ENCODE measurements at places on chromosomes 2 and 18.

DNA sequence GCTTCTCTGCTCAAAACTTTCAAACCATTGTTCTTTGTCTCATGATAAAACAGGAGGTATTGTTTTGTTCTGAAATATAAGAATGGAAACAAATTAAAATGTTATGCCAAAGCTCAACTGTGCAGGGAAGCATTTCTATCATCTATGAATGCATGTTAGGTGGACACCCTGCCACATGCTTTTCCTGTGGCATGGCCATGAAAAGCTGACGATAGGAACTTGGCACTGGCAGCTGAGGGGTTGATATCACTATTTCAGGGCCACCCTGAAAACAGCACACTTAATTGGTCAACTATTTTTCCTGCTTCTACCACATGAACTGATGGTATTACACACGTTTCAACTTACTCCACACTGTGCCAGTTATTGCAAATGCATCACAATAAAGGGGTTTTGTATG, 157.3 kb downstream of the MREG start:
- no peak for DNase-seq

DNA sequence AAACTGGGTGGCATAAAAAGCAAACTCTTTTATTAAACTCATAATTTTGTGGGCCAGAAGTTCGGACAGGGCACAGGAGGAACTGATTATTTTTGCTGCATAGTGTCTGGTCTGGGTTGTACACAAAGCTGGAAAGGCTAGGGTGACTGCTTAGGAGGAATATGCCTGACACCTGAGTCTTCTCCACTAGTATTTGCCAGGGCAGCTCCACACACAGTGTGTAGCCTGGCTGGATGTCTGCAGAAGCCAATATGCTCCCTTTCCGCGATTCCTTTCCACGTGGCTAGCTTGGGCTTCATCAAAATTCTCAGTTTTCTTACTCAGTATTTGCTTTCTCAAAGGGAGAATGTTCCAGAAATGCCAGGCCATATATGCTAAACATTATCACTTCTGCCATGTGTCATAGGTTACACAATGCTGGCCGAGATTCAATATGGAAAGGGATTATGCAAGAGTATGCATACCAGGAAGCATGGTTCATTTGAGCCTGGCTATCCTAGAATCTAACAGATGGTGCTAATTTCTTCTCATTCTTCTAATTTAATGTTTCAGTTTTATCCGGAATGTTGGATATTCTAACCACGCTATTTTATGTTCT, 142.7 kb upstream of the DOK6 start:
- no peak for DNase-seq

GRCh38 chr2:180716186-180717180, 263.9 kb upstream of the UBE2E3 start:
- DNase-seq: no peak

GRCh38 chr2:46097714-46098480, 199.3 kb upstream of the EPAS1 start:
- no peak for DNase-seq

- no peak for DNase-seq
These were observed 62.4 kb downstream of the KCMF1 start for GRCh38 chr2:85033388-85033787.

- no peak for DNase-seq
These were observed 347.0 kb upstream of the CDH2 start for GRCh38 chr18:28523758-28524475.

DNA sequence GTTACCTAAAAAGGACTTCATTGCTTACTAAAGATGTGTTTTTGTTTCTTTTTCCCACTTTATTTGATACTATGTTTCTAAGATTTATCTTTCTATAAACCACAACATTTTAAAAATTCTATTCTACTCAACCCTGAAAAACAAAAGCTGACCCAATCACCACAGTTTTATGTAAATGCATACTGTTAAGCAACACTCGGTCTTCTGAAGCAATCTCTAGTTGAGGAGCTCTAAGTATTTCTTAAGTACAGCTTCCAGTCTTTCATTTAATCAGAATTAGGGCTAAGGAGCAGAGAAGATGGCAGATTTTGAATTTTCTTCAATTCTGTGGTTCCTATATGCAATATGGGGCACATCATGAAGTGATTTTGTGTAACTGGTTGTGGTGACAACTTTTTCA, 72.2 kb upstream of the SLC4A10 start:
- DNase-seq: no peak

Data from naive thymus-derived CD4-positive, alpha-beta T cell (primary cell).